ENCODE measurements at places on chromosomes 16 and 17.

GRCh38 chr17:12127177-12127576, 106.5 kb downstream of the MAP2K4 start:
- no peak for DNase-seq

DNA sequence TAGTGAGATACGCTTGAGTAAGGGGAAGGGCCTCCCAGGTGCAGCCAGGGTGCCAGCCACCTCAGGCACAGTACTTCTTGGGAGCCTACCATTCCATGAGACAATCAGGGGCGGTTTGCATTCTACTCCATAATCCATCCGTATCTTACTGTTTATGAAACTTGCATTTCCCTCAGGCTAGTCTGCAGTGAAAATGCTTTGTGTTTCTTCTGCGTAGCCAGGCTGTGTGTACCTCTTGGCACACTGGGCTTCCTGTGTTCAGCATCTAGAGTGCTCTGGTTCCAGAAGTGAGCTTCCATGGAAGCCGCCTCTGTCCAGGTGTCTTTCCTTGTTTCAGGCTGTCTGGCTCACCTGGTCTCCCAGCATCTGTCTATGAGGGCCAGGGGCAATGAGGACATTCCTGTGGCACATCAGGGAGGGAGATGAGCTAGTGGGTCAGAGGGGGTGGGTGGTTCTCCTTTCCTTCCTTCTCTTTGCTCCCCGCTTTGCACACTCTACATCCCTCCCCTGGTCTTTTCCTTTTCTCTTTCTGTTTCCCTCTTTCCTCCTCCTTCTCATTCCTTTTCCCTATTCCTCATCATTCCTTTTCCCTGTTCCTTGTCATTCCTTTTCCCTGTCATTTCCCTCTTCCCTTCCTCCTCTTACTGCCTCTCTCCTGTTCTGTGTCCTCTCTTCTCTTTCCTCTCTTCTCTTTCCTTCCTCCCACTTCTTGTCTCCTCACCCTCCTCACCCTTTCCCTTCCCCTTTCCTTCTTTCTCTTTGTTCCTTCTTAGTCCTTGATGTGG, 386.5 kb downstream of the CPPED1 start:
- no peak for DNase-seq

DNA sequence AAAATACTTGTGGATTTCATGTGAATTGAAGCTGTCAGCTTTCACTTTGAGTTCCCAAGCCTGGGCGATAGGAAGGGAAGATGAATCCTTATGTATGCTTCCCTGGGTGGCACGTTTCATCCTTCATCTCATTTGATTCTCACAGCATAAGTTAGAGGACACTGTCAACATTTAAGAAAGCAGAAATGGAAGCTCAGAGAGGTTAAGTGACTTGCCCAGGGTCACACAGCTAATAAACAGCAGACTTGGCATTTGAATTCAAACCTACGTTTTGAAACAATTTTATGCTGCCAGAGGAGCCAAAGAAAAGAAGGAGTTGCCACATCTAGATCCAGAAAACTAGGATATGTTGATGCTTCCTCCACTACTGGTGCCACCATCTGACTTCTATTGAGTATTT, 108.3 kb upstream of the GPR139 start:
- no peak for DNase-seq

DNA sequence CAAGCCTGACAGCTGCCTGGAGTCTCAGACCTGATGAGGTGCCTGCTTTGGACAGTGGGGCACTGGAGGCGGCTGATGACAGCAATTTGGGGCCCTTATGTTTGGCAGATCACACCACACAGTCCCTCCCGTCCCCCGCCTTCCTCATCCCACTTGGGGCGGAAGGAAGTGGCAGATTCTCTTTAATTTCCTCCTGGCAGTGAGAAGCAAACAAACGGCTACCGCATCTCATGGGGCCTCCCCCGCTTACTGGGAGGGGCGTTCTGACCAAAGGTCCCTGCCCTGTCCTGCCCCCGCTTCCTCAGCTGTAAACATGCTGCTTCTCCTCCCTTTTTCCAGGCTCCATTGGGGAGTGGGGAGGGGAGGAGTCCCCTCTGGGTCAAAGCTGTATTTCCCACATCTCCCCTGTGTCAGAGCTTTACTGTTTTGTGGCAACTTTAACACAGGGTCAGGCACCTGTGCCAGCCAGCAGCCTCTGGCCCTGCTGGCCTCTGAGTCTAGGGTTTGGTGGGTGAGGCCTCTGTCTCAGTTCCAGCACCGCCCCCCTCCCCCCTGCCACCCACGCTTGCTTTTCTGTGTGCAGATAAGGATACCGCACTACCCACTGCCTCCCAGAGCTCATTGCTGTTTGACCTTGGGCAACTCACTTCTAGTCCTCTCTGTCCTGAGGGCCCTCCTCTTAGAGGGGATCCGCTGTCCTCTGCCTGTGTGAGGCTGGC, 5.4 kb upstream of the NFATC3 start:
- DNase-seq, result no peak

GRCh38 chr17:34607917-34608316, 28.5 kb downstream of the TMEM132E start:
- DNase-seq, result no peak

DNA sequence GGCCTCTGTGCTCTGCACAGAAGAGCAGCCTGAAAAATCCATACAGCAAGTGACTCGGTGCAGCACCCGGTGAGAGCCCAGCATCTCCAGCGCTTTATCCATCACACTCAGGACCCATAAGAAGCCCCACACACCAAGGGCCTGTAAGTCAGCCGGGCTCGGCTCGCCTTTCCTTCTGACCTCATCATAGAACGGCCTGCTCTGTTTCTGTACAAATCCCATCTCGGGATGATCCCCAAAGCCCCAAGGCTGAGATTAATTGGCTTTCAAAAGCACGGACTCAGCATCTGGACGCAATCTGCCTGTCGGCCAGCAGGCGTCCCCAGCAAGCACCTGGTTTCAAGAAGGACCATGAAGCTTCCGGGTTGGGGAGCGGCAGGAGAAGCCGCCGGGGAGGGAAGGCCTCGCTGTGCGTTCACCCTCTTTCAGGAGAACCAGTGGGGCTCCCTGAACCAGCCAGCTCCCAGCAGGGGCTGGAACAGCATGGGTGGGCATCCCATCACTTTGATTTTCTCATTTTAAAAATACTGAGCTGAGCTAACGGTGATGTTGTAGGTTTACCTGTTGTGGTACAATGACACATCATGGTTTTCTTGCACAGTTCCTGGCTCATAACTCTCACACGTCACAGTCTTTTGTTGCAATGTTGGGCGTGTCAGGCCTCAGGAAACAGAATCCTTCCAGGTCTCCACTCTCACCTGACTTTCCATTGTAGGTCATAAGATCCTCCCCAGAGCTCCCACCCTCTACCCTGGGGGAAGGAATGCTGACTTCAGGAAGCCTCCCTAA, 6.7 kb downstream of the CCDC57 start:
- DNase-seq, result peak; percentile 94

DNA sequence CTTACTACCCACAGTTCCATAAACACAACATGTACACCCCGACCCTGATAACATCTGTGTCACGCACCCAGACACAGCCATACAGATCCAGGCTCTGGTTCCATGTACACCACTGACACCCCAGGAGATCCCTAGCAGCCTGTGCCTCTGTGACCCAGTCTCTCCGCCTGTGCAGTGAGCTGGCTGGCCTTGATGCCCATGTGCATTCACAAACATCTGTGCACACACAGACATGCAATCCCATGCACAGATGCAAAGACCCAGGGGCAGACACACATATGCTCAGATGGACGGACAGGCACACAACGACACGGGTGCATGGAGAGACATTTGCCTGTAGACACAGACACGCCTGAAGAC, 4.1 kb downstream of the CCDC102A start:
- DNase-seq, result no peak

DNA sequence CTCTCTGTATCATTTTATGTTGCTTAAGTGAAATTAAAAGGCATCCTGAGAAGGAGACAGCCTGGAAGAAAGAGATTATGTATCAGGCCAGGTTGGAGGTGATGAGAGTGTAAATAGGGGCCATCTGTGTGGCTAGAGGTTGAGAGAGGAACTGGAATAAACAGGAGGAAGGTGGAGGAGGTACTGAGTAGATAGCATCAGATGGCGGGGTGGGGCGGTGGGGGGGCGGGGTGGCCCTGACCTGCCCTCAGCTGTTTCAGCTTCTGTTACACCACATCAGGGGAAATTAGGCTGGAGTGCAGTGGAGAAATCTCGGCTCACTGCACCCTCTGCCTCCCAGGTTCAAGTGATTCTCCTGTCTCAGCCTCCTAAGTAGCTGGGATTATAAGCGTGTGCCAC, 6.9 kb upstream of the KCNG4 start:
- no peak for DNase-seq

DNA sequence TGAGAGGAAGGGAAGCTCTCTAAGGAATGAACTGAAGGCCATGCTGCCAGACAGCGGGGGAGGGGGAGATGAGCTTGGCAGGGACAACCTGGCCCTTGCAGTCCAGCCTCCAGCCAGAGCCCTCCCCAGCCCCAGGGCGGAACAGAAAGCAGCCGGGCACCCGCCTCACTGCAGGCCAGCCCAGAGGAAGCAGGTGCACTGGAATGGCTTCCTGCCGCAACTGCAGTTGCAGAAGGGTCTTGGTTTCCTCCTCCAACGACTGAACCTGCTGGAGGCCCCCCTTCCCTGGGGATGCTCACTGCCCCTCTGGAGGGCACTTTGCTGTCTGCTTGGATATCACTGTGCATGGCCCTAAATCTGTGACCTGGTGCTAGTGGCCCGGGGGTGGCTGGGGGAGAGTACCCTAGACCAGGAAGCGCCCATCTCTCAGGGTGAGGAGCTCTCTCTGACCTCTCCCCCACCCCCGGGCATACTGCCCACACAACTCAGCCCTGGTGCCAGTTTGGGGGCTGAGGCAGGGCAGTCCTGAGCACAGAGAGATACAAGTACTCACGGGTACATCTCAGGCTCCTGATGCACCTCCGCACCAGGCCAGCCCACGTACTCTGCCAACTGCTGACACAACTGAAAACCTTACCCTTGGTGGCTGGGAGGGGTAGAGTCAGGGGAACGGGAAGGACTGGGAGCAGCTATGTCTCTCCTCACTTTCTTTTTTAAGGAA, 41.1 kb downstream of the MYO18A start:
- no peak for DNase-seq

DNA sequence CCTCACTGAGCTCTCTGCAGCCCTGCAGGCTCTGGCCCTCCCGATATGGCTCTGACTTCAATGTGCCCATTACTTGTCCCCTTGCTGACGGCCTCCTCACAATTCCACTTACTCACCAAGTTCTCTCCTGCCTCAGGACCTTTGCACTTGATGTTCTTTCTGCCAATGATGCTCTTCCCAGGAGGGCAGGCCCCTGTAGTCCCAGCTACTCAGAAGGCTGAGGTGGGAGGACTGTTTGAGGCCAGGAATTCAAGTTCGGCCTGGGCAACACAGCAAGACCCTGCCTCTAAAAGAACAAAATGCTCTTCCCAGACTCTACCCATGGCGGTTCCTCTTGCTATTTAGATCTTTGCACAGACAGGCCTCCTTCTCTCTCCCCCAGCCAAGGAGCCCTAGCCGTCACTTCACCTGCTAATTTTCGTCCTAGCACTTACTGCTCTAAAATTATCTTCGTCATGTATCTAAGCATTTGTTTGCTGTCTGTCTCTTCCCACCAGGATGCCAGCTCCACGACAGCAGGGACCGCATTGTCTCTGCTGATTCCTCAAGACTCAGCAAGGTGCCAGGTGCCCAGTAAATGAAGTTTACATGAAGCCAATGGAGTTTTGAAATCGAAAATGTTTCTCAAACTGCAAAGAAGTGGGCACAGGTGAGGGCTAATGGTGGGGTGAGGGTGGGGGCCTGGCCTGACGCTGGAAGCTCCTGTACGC, 626 bp upstream of the RAI1 start:
- DNase-seq, result no peak

GRCh38 chr17:1002771-1003555, 6.0 kb downstream of the TIMM22 start:
- no peak for DNase-seq

GRCh38 chr16:78311831-78312230, 212.4 kb downstream of the WWOX start:
- DNase-seq, result no peak

- peak; percentile 28 for DNase-seq
These were observed 33.7 kb upstream of the MFSD6L start for GRCh38 chr17:8832711-8833352.

DNA sequence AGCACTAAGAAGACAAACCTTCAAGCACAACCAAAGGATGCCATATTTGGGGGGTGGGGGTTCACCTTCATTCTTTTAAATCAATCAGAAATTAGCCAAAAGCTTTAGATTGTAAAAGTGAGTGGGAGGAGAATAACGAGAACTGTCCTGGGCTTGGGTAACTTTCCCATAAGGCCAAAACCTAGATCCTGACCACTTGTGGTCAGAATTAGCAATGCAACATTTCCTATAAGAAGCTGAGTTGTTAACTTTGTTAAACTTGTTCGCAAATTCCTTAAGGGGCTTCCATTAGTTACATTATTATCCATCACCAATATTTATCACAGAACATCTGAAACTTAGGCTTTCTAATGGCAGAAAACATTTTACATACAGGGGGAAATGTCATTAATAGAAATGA, 25.1 kb downstream of the STAT5B start:
- peak; percentile 48 for DNase-seq

GRCh38 chr16:68446681-68447652, 1.3 kb downstream of the SMPD3 start:
- no peak for DNase-seq

GRCh38 chr16:87802670-87803069, 36.9 kb upstream of the KLHDC4 start:
- no peak for DNase-seq

- no peak for DNase-seq
These were observed 4.7 kb downstream of the DUSP14 start for GRCh38 chr17:37494401-37494831.

DNA sequence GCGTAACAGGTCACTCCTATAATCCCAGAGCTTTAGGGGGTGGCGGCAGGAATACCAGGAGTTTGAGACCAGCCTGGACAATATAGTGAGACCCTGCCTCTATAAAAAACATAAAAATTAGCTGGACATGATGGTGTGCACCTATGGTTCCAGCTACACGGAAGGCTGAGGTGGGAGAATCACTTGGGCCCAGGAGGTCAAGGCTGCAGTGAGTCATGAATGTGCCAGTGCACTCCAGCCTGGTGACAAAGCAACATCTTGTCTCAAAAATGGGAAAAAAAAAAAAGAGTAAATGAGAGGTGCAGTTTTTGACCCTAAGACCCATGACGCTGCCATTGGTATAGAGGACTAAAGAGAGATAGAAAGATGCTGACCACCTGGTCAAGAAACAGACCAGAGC, 16.1 kb downstream of the PARN start:
- no peak for DNase-seq

GRCh38 chr16:2468233-2468724, 2.8 kb upstream of the NTN3 start:
- DNase-seq, result no peak

All from A549 (cell line).